ENCODE measurements at places on chromosomes 6 and 20.

DNA sequence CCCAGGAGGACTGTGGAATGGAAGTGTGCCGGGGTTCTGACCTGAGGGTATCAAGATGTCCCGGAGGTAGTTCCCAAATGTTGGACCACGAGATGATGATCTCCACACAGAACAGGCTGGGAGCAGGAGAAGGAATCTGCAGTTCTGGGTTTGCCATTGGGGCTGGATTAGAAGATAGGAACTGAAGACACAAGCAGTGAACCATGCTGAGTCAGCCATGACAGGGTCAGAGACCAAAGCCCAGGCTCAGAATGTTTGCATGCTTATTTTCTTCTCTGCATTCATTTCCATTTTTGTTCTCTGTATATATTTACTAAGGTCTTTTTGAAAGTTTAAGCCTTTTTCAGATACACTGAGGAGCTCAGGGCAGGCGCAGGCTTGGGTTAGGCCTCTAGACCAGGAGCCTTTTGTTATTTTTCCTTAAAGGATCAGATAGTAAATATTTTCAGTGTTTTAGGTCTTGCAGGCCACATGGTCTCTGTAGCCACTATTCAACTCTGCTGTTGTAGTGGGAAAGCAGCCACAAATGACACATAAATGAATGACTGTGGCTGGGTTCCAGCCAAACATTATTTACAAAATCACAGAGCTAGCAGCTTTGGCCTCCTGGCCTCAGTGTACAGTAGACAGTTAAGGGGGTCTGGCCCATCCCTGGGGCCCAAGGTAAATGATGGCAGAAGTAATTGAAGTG lies 28.5 kb downstream of the SLC35D3 start:
- no peak for DNase-seq

- DNase-seq = no peak
Observed at GRCh38 chr6:5219011-5219691, 41.6 kb downstream of the LYRM4 start.

DNA sequence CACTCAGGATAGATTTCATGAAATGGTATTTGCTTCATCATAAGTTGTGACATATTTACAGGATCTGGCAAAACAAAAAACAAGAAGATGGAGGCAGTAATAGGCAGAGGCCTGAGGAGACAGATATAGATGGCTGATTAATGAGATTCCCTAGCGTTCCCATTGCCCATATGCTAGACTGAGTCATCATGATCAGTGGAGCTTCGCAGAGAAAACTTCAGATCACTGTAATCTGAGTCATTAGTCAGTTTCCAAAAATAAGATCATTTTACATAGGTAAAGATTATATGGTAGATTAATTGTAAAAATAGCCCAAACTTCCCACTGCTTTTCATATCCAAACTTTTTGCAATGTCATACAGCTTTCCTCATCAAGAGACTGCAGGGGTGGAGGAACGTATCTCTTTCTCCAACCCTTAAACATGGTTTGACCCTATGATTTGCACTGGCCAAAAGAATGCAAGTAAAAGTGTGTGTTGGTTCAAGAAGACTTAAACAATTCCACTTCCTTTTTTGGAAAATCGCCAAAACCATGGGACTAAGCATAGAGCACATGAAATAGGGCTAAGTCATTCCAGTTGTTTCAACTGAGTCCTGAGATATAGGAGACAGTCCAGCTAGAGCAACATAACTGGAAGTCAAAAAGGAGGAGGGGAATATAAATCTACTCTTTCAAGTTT lies 626.0 kb downstream of the RNF144B start:
- DNase-seq = no peak

- DNase-seq = peak; percentile 66
Observed at GRCh38 chr20:17533396-17533795, 2.2 kb upstream of the BFSP1 start.

GRCh38 chr6:140185991-140186390 lies 811.5 kb upstream of the CITED2 start:
- no peak for DNase-seq
